ENCODE measurements at places on chromosomes 2 and 18.

DNA sequence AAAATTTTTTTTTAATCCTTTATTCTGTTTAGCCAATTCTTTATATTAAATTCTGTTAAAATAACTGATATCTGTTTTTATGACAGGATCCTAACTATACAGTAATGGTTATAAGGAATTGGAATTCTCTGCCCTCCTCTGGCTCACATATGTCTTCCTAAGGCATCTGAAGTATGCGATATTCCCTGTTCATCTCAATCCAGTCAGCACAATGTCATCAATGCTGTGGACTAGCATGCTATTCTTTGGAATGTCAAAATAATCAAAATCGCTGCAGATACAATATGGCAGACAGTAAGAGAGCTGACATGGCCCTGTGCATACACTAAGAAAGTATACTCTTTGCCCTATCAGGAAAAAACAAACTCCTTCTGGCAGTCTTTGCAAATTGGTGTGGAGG lies 107.6 kb downstream of the AP1S3 start:
- H3K27me3 ChIP-seq, result no peaks in the 10 kb centered on the region
- no peak overlapping the region for H3K27ac ChIP-seq
- H3K4me1 ChIP-seq, result peaks cover 4% of the 10 kb centered on the region
- DNase-seq, result no peak

GRCh38 chr2:133886735-133887675 lies 318.7 kb upstream of the NCKAP5 start:
- H3K4me1 ChIP-seq, result peaks cover 10% of the 10 kb centered on the region
- H3K4me3 ChIP-seq, result no peak overlapping the region
- no peaks in the 10 kb centered on the region for H3K36me3 ChIP-seq
- H3K27me3 ChIP-seq, result no peaks in the 10 kb centered on the region
- H3K27ac ChIP-seq, result no peak overlapping the region

GRCh38 chr2:26971911-26972786 lies 1.7 kb downstream of the MAPRE3 start:
- no peak for DNase-seq
- peaks cover 20% of the 10 kb centered on the region for H3K27me3 ChIP-seq
- no peak overlapping the region for H3K4me3 ChIP-seq
- no peaks in the 10 kb centered on the region for H3K4me1 ChIP-seq
- H3K36me3 ChIP-seq, result no peaks in the 10 kb centered on the region

DNA sequence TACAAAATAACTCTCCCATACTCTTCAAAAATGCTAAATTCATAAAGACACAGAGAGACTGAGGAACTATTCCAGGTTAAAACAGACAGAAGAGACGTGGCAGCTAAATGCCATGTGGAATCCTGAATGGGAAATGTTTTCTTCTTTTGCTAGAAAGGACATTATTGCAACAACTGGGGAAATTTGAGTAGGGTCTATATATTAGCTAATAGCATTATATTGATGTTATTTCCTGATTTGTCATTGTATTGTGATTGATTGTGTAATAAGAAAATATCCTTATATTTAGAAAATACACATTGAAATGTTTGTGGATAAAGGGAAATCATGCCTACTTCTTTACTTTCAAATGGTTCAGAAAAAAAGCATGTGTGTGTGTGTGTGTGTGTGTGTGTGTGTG lies 23.4 kb downstream of the PSTPIP2 start:
- H3K27me3 ChIP-seq, result no peaks in the 10 kb centered on the region
- H3K4me3 ChIP-seq, result no peak overlapping the region
- no peak for DNase-seq
- no peak overlapping the region for H3K27ac ChIP-seq
- H3K4me1 ChIP-seq, result 0 out of 2 replicates have a peak, but pooled peaks cover 3% of the 10 kb centered on the region

DNA sequence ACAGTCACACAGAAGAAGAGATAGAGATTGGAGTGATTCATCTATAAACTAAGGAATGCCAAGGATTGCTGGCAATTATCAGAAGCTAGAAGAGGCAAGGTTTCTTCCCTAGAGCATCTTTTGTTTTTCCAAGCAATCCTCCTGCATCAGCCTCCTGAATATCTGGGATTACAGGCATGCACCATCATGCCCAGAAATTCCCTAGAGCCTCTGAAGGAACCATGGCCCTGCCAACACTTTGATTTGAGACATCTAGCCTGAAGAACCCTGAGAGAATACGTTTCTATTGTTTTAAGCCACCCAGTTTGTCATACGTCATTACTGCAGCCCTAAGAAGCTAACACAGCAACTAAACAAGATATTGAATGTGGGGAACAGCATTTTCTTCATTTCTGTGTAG lies 525.0 kb downstream of the ERBB4 start:
- no peaks in the 10 kb centered on the region for H3K27me3 ChIP-seq
- no peak overlapping the region for H3K4me3 ChIP-seq
- no peaks in the 10 kb centered on the region for H3K36me3 ChIP-seq
- DNase-seq, result no peak
- peaks cover 11% of the 10 kb centered on the region for H3K4me1 ChIP-seq

DNA sequence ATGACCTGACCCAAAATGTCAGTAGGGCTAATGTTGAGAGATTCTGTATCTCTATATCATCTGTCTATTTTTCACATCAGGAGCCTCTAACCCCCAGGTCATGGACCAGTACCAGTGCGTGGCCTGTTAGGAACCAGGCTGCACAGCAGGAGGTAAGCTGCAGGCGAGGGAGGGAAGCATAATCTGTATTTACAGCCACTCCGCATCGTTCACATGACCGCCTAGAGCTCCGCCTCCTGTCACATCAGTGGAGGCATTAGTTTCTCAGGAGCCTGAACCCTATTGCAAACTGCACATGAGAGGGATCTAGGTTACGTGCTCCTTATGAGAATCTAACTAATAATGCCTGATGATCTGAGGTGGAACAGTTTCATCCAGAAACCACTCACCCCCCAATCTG lies 180.6 kb downstream of the RDH14 start:
- no peak overlapping the region for H3K4me3 ChIP-seq
- no peaks in the 10 kb centered on the region for H3K4me1 ChIP-seq
- H3K27ac ChIP-seq, result no peak overlapping the region
- H3K27me3 ChIP-seq, result no peaks in the 10 kb centered on the region
- no peaks in the 10 kb centered on the region for H3K36me3 ChIP-seq
